Fibroblast of upper back skin (primary cell): ENCODE measurements at places on chromosomes 1 and 21.
A peak's percentile ranks its signal among the peaks of the same experiment; 100 is the strongest.

DNA sequence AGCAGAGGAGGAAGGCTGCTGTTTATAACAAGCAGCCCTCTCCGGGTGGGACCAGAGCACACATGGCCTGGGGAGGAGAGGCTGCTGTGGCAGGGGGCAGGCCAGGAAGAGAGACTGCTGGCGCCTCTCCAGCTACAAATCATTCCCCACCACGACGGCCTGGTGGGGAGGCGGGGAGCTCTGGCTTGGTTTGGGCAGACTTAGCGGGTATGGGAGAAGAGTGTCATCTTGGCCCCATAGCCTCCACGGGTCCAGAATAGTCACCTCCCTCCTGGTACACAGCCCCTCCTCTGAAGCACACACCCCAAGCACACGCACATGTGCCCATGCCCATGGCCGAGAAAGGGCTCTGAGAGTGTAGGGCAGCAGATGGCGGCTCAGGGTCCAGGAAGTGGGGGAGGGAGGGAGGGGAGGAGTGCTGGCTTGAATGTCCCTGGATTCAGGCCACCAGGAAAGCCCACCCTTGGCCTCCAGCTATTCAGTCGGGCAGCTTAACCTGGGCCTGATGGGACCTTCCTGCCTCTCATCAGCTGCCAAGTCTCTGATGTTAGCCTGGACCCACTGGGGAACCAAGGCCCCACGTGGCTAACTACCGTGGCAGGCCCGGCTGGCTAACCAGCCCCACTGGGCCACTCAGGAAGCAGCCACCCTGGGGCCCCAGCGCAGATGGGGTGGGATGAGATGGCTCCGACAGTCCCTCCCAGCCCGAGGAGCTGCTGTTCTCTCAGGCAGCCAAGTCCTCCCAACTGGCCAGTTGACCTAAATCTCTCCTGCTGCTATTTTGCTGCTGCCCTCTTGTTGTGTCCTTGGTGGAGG lies 10.9 kb downstream of the LRP8 start:
- peak; percentile 31 for DNase-seq

DNA sequence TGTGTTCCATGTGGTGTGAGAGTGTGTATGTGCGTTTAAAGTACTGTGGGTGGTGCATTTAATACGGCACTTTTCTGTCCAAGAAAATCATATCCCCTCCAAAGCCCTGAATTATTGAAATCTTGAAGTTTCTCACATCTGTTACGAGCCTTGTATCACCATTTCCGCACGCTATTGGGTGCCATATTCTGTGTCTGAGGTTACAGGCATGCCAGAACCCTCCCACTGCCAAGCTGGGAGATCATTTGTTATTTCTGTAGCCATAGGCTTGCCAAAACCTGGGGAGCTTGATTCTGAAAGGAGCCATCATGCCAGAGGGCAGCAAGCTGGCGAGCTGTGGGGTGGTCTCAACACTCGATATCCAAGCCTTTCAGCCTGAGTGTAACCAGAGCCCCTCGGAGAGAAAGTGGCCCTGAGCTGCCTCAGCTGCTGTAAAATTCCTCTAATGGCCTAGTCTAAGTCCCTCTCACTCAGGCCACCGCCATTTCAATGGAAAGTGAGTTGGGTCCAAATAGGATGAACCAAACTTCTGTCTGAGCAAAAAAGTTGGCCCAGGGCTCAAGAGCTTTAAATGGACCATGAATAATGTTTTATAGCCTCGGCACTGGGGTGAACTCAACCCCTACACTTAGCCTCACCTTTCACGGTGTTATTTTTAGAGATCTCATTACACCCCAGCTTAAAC lies 298.4 kb upstream of the DUSP10 start:
- no peak for DNase-seq

DNA sequence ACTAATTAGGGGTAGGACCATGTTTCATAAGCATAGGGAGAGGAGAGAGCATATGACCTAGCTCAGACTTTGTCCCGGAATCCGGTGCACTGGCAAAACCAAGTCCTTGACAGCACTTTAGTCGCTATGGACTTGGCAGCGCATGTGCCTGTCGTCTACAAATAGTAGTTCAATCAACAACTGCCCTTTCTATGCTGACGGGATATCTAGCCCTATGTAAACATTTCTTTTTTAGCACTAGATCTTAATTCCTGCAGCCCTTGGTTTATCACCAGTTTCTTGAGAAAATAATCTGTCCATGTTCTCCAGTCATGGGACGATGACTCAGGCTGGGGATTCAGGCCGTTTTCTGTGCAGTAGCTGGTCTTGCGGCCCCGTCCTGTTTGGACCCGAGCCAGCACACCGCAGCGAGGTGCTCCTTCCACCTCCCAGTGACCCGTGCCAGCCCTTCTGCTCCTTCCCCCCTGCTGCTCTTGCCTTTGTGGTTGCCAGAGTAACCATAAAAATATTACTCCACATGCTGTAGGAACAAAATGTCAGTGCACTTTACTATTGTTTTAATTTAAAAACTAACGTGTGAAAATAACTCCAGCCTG lies 8.6 kb upstream of the MT1HL1 start:
- DNase-seq, result no peak

DNA sequence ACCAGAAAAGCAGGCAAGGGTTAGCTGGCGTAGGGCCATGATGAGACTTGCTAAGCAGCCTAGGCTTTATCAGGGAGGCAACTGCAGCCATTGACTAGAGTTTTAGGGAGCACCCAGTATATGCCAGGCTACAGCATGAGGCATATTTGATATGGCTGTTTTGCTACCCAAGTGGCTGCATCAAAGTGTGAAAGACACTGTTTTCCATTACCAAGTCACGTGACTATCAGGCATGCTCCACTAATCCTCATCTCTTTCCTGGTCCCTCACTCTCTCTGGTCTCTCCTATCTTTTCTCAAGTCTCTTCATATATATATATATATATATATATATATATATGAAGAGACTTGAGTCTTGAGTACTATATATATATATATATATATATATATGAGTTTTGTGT lies 206.7 kb upstream of the POU3F1 start:
- DNase-seq, result no peak

- no peak for DNase-seq
Observed at GRCh38 chr1:22540337-22540736, 23.0 kb upstream of the EPHA8 start.

DNA sequence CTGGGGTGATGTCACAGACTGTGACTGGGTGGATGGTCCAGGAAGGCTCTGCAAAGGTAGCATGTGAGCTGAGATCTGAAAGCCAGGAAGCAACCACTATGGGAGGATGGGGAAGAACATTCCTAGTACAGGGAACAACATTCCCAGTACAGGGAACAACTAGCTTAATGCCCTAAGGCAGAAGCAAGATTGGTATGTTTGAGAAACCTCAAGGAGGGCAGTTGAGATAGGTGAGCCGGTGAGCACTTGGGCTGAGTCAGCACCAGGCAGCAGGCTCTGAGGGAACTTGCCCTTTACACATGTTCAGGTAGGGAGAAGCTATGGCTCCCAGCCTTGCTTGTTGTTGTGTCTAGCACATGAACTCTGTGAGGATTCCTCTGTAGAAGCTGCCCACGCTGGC lies 24.2 kb upstream of the CACNA1E start:
- DNase-seq, result no peak
